ENCODE measurements at places on chromosomes 12 and 14.

DNA sequence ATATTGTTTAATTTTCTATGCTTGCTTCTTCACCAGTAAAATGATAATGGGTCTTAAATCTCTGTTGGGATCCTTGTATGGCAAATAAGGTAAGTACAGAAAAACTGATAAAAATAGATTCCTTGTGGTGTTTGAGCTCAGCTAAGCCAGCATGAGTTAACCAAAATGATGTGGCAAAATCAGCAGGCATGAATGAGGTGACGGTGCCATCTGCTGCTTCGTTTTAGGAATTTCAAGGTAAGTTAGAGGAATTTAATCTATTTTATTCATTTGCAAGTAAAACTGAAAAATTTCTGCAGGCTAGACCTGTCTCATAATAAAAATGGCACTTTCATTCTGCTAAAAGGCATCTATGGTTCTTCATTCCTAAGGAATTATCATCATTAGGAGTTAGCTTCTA, 10.0 kb upstream of the CLEC7A start:
- no peak for DNase-seq

DNA sequence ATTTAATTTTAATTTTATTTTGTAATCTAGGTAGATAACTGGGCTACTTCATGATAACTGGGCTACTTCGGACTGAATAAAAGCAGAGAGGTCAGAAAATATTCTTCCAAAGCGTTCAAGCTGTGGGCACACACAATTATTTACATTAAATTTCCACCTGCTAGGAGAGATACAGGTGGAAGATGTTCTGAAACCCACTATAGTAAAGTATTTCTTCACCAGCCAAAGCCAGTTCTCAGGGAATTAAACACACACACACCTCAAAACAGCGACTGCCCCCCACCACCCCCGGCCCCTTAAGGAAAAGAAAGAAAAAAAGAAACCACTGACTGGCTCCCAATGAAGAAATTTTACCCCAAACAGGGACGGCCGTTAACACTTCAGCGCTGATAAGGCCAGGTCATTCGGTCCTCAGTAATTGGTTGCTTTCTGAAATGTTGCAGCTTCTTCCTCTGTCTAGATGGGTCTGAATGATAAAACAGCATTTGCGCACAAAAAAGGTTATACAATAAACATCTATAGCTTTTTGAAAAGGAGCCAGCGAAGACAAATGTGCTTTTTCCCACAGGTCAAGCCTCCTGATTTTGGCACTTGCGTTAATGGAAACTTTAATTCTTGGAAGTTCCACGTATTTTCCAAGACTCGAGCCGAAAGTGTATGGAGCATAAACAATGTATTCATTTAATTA, 771 bp upstream of the KCNJ8 start:
- DNase-seq, result no peak

GRCh38 chr14:65847075-65847847, 434.7 kb downstream of the FUT8 start:
- DNase-seq, result peak; percentile 38

DNA sequence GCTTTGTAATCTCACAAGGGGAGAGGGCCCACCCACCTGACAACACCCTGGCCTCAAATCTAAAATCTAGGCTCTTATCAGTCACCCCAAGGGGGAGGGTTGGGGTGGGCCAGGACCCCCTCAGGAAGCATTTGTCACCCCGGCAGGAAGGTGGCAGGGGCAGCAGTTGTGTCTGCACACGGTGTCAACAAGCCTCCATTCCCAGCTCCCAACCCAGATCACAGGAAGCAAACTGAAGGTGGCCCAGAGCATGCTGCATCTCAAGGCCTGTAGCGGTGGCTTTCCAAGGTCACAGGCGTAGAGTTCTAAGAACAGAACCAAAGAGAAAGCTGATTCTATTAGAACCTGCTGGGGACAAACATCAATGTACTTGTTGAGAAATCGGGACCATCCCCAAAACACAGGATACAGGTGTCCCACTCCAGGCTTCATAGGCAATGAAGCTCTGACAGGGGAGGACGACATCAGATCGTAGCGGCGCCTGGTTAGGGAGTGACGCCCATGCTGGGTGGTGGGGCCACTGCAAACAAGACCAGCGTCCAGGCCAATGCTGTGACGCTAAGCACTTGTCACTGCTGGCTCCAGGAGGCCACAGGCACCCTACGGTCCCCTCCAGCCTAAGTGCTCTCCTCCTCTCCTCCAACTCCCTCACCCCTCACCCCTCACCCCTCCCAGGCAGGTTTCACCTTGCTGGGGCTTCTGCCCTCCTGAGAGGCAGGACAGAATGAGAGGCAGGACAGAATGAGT, 52.9 kb downstream of the CCDC88C start:
- no peak for DNase-seq

GRCh38 chr12:48883305-48884161, 17.9 kb upstream of the RND1 start:
- DNase-seq, result no peak

- no peak for DNase-seq
These were observed 354.0 kb downstream of the ALG10 start for GRCh38 chr12:34376133-34376799.

DNA sequence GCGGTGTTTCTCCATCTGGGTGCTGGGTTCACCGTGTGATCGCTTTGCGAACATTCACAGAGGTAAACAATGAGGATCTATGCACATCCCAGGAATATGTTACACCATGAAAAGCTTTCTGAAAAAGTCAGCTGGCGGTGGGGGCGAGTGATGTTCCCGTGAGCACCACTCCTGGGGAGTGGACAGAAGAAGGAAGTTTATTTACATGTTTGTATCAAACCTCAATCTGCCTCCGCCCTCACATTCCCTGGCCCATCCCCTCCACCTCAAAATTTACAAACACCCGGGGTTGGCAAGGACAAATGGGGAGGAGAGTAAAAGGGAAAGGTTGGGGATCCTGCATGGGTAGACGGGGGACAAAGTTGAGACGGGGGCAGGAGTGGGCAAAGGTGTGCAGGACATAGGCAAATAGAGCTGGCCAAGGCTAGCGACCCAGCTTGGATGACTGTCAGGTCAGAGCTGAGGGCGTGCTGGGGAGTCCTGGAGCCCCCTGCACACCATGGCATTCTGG, 6.9 kb downstream of the TNFRSF1A start:
- DNase-seq, result no peak

- DNase-seq, result no peak
These were observed 175.9 kb downstream of the TRHDE start for GRCh38 chr12:72448089-72448488.

GRCh38 chr14:101361044-101361443, 200.3 kb upstream of the DIO3 start:
- DNase-seq, result no peak

- no peak for DNase-seq
These were observed 480.7 kb downstream of the RPS29 start for GRCh38 chr14:49105512-49105911.

DNA sequence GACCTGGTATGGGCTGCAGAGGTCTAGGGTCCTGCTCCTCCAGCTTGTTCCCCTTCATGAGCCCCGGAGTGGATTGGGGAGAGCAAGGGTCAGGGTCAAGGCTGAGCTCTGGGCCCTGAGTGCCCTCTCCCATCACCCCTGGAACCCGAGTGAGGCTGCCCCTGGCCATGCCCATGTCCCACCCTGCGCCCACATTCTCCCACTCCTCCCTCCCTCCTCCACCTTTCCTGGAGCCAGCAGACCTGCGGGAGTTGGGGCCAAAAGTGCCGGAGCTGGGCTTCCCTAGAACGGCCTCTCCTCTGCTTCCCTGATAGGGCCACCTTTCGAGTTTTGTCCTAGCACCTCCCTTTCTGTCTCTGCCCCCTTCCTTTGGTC, 590 bp downstream of the SCNN1A start:
- DNase-seq, result no peak

GRCh38 chr12:120072472-120073249, 43.9 kb downstream of the RAB35 start:
- DNase-seq, result no peak

- DNase-seq, result no peak
These were observed 15.5 kb upstream of the IRF2BPL start for GRCh38 chr14:77043984-77044485.

DNA sequence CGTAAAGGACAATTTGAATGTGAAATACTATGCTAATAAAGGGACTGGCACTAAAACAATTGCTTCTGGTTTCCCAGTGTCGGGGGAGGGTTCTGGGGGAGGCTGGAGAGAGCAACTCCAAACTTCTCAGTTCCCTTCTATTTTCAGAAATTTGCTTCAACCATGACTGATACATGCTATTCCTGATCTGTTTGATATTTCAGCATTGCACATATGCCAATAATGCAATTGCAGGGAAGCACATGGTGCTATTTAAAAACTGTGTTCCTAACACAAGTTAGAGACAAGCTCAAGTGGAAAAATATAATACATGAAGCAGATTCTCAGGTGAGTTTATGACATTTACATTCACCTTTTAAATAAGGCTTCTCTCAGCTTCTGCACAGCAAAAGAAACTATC, 188.9 kb downstream of the RIMBP2 start:
- DNase-seq, result no peak

DNA sequence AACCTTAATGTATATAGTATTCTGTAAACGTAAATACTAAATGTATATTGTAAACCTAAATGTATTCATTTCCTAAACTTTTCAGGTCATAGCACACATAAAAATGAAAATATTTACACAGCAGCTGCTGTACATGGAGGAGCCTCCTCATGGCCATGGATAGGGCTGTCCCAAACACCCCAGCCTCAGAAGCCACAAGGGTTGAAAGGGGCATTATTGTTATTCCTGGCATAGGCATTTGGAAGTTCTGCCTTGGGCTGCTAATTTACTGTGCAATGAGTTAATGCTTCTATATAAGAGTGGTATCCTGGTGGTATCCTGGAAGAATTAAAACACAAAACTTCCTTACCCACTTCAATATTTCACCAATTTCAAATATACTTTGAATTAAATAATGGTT, 159.4 kb downstream of the SLC5A8 start:
- DNase-seq, result no peak

DNA sequence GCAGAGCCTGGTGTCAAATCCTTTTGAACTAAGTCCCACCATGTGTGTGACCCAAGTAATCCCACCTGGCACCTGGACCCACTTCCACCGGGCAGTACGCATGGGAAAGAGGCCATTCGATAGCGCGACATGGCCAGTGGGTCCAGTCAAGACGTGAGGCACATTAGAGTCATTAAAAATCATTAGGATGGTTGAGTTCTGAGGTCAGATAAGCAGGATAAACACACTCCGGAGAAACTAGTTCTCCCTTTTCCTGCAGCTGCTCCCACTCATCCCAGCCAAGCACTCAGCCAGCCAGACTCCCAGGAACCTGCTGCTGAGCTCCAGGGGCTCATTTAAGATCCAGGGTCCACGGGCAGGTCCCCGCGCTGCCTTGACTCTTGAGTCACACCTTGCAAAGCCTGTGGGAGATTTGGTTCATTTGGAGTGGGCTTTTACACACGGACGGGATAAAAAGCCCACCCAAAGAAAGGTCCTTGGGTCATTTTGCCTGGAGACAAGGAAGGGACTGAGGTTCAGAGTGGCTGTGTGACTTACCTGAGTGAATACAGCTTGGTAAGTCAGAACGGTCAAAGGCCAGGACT, 313.9 kb downstream of the BCL11B start:
- DNase-seq, result no peak

- no peak for DNase-seq
These were observed 20.4 kb upstream of the GPATCH2L start for GRCh38 chr14:76131071-76131965.

DNA sequence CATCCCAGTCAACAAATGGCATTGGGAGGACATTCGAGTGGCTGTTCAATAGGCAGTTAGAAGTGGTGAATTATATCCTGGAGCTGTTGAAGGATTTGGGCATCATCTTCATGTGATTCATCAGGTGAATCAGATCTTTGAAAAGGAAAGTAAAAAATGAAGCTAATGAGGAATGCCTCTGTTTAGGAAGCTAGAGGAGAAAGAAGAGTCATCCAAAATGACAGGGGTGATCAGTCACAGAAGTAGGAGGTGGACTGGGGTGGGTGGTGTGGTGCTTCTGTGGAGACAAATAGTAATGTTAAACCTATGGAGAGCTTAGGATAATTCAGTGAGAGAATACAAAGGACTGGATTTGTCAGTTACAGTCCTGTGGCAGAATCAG, 32.7 kb downstream of the DIP2B start:
- no peak for DNase-seq

- DNase-seq, result no peak
These were observed 260.5 kb downstream of the ADAMTS20 start for GRCh38 chr12:43291516-43291915.

GRCh38 chr12:40946612-40947194, 241.4 kb upstream of the PDZRN4 start:
- no peak for DNase-seq

DNA sequence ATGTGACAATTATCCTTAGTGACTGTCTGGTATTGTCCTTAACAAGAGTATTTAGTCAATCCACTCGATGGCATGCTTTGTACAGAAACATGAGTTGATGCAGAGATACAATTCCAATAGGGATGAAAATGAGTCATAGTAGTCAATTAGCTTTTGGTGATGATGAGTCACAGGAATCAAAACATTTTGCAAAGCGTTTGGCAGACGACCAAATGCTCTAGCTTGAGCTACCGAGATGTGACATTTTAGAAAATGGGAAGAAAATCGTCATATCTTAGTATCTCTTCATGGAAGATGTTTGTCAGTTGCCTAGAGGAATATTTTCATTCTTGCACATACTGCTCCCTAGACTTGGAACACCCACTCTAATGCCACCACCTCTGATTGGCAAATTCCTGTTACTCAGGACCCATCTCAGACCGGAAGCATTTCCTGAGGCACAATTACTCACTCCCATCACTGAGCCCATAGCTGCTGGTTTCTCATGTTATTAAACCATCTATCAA, 95.0 kb downstream of the LMNTD1 start:
- DNase-seq, result no peak

- no peak for DNase-seq
These were observed 84.6 kb downstream of the GARIN6 start for GRCh38 chr12:99732131-99732530.

DNA sequence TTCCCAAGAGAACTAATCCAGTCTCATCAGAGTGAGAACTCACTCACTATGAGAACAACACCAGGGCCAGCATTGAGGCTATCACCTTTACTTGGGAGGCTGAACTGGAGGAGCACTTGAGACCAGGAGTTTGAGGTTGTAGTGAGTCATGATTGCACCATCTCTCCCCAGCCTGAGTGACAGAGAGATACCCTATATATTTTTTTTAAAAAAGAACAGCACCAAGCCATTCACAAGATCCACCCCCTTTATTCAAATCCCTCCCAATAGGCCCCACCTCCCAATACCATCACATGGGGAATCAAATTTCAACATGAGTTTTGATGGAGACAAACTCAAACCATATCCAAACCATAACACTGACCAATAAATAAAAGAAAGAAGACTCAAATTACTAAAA, 3.7 kb upstream of the TMX1 start:
- DNase-seq, result no peak

- DNase-seq, result no peak
These were observed 68.0 kb upstream of the FBXO33 start for GRCh38 chr14:39500253-39500652.

All from stimulated activated CD4-positive, alpha-beta T cell treated with anti-CD3 and anti-CD28 coated beads, Interleukin-15, amount 100 ng/mL, for 1 hour (primary cell).